ENCODE measurements at places on chromosomes 2 and 18. TPM values are rescaled to one million over a fixed set of nuclear protein-coding genes. Genes with fewer than 3 reads are reported as not detected.

KATNAL2 gene
- total RNA-seq = 7.7 TPM

STK11IP gene
- total RNA-seq = 28.1 TPM

GEN1 gene
- total RNA-seq = 25.2 TPM

STPG4 gene
- 0.28 TPM for total RNA-seq

ARHGAP15 gene
- not detected for total RNA-seq

FAM161A gene
- 16.2 TPM for total RNA-seq

GREB1 gene
- total RNA-seq = 36.5 TPM

BCL2L11 gene
- 22.5 TPM for total RNA-seq

EMILIN1 gene
- 4.8 TPM for total RNA-seq

WNT6 gene
- total RNA-seq = not detected

SAG gene
- not detected for total RNA-seq

PRSS56 gene
- total RNA-seq = not detected
